ENCODE measurements at places on chromosomes 5 and 9.

- no peak for DNase-seq
Measured at GRCh38 chr9:89739511-89739910, 134.7 kb downstream of the GADD45G start.

- no peak for DNase-seq
Measured at GRCh38 chr9:112157087-112157486, 18.0 kb downstream of the SUSD1 start.

DNA sequence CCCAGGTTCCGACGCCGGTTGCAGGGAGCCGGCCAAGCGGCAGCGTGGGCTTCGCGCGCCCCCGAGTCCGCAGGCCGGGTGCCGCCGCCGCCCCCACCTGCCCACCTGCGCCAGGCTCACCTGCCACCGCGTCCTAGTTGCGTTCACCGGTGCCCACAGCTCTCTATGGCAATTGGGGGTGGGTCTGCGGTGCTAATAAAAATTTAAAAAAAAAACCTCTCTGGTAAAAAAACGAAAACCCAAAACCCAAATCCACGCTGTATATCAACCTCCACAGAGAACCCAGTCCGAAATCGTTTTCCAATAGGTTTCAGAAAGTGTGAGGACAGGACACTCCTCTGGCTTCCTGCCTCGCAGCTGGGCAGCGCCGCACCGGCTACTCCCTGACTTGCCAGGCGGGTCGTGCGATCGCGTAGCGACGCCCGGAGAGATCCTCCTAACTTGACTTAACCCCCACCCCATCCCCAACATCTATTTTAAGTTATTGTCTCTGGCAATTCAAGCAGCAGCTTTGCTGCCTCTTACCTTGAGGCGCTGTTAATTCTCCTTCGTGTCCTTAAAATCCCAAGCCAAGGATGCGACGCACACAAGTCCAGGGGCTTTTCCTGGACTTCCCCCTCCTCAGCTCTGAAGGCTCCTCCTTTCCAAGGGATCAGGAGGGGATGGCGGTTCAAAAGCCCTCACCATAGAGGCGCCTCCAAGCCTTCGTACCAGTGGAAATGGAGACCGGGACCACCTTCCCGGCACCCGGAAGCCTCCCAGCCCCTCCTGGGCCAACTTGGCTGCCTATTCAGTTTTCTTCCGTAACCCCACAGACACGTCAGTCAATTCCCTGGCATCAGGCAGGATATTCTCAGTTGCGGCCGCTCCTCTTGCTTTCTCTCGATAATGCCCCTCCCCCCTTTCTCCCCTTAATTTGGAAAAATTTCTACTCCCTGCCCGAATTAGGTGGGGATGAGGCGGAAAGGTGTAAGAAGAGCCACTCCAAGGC, 1639.4 kb upstream of the C9orf72 start:
- peak; percentile 35 for DNase-seq

- DNase-seq = no peak
Measured at GRCh38 chr5:1510631-1511030, 13.1 kb downstream of the LPCAT1 start.

Data from Calu3 (cell line).